PC-3 (cell line): ENCODE measurements at places on chromosomes 4 and X. TPM values are rescaled to one million over a fixed set of nuclear protein-coding genes. Genes with fewer than 3 reads are reported as not detected.

YIPF7 gene
- total RNA-seq, result not detected in 2 replicates

NDNF gene
- 0.04 TPM in 1 of 2 replicates, not detected in the other for total RNA-seq

TMEM131L gene
- 7.7 and 10.3 TPM in 2 replicates for total RNA-seq

HSFX2 gene
- total RNA-seq, result not detected in 2 replicates

FGF2 gene
- 4.0 and 4.1 TPM in 2 replicates for total RNA-seq

REPS2 gene
- total RNA-seq, result 2.6 and 6.3 TPM in 2 replicates

PF4V1 gene
- total RNA-seq, result not detected in 2 replicates

MAGEA10 gene
- total RNA-seq, result not detected in 2 replicates

NWD2 gene
- under 0.01 and 0.06 TPM in 2 replicates for total RNA-seq

CDKL2 gene
- total RNA-seq, result 0.55 and 0.69 TPM in 2 replicates

FAM9A gene
- total RNA-seq, result not detected in 2 replicates

RAP1GDS1 gene
- total RNA-seq, result 19.0 and 31.1 TPM in 2 replicates

SLITRK4 gene
- total RNA-seq, result 2.3 and 3.7 TPM in 2 replicates

CCDC149 gene
- total RNA-seq, result 5.9 and 7.9 TPM in 2 replicates

GAGE2A gene
- total RNA-seq, result not detected in 2 replicates

DNA sequence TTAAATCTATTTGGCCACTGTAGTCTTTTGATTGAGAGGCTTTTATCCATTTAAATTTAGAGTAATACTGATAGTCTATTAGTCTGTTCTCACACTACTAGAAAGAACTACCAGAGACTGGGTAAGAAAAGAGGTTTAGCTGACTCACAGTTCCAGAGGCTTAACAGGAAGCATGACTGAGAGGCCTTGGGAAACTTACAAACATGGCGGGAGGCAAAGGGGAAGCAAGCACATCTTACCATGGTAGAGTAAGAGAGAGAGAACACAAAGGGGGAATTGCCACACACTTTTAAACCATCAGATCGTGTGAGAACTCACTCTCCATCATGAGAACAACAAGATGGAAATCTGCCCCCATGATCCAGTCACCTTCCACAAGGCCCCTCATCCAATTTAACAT is 410.9 kb downstream of the PDGFC start:
- no peak for DNase-seq

GRCh38 chr4:134421734-134422133 is 220.1 kb upstream of the PABPC4L start:
- no peak for DNase-seq

DNA sequence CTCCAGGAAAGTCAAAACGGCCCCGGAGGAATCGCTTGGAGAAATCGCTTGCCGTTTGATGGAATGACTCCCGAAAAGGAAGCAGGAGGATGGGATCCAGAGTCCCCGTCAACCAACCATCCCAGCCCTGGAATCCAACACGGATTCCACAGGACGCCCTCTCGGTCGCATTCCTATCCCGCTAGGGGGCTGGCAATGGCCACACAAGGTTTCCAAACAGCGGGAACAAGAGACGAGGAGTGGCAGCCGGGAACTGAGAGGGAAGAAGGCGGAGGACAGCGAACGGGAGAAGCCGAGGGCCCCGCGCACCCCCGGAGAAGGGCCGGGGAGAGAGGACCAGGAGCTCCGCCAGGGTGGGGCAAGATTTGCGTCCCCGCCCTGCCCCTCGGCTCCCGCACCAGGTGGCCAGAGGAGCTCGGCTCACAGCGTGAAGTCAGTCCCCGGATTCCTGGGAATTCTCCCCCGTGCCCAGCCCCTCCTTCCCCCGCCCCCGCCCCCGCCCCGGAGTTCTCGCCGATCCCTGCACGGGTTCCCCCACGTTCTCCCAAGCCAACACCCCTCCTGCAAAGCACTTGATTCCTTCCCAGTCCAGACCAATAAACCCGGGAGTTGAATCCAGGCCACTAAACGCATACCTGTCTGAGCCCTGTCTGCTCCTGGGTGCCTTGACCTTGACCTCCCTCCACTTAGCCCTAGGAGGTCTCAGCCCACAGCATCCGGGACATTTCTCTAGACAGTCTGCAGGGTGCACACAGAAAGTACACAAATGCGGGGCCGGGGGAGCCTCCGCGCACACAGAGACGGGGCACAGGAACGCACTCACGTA is 1.4 kb downstream of the PDZD4 start:
- no peak for DNase-seq

DNA sequence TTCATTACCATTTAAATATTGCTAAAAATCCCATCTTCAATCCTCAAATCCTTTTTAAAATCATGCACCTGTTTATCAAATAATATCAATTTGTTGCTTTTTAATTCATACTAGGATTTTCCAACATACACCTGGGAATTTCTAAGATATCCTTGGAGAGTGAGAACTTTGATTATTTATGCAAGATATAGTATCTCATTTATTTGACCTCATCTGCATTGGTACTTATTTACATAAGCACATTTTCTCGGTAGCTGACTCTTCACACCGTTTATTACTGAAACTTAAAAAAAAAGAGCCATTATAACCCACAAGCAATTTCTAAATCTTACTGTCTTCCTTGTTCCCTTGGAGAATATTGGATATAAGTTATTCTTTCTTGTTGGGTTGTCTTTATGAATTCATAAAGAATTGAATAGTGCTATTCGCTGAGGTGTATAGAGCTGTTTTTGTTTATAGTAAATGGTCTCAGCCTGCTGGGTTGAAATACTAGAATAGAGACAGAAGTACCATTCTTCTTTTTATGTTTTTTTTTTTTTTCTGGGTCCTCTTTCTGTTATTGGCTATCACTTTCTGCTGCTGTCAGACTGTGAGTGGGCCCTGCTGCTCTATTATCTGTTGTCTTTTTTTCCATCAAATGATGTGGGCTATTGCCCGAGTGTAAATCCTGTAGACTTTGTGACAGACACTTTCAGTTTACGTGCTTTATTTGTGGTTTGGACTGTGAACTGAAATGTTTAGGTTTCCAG is 2.9 kb downstream of the UGT8 start:
- no peak for DNase-seq

- no peak for DNase-seq
Measured at GRCh38 chr4:53014881-53015280, 152.8 kb downstream of the RASL11B start.

- peak; percentile 92 for DNase-seq
Measured at GRCh38 chr4:68447201-68447600, at the start of gene TMPRSS11E. Gene TMPRSS11E (plus strand): TSS chr4:68447463. CDS start chr4:68447513, 50 bp downstream.

- DNase-seq, result no peak
Measured at GRCh38 chr4:109649872-109650271, 53.4 kb downstream of the CASP6 start.

DNA sequence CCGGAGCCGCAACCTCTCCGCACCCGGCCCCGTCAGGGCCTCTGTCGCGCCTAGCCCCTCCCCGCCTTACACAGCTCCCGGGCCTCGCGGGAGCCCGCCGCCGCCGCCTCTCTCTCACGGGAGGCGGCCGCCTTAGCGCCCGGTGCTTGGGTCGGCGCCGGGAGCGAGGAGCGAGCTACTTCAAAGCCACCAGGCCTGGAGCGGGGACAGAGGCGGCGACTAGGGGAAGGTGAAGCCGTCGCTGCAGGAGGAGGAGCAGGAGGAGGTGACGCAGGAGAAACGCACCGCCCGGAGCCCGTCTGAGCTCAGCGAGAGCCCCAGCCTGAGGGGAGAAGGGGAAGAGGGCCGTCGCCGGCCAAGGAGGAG is 250 bp downstream of the USP9X start:
- DNase-seq, result peak; percentile 44

DNA sequence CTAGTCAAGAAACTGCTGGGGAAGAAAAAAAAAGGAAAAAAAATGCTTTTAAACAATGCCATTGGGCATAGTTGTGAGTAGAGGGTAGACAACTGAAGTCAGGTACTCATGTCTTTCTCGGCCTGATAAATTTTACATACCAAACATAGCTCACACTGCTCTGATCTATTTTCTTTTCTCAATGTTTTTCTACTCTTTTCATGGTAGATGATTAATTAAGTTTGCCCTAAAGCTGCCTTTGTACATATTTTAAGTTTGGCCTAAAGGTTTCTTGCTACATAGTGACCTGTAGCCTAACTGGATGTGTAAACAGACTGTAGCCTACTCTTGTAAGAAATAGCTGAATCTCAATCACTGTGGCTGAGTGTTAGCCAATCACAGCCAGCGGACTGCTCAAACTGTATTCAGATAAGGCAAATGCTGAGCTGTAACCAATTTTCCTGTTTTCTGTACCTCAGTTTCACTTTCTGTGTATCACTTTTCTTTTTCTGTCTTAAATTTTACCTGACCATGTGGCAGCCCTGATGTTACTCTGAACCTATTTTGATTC is 121.0 kb downstream of the PCDH10 start:
- DNase-seq, result no peak

DNA sequence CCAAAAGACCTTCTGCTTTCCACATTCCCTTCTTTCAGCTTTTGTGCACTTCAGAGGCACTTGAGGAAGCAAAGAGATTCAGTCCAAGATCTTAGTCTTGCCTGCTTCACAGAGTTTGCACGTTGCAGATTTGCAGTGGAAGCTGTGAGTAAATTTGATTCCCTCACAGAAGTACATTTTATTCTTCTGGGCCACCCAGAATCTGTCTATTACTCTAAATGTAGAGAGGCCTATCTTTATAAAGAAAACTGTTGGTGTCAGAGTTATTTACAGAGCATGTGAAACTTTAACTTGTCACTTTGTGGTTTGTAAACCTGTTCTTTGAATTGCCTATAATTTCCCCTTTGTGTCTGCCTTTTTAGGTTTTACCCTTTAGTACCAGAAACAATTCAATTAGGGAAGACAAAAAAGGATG is 15.5 kb downstream of the SPRY1 start:
- DNase-seq, result peak; percentile 21

- DNase-seq, result no peak
Measured at GRCh38 chr4:4724321-4724720, 135.1 kb upstream of the MSX1 start.

- DNase-seq, result no peak
Measured at GRCh38 chr4:5019274-5019673, at the start of gene CYTL1. Gene CYTL1 (minus strand): TSS chr4:5019458. CDS start chr4:5019445, 13 bp downstream.

DNA sequence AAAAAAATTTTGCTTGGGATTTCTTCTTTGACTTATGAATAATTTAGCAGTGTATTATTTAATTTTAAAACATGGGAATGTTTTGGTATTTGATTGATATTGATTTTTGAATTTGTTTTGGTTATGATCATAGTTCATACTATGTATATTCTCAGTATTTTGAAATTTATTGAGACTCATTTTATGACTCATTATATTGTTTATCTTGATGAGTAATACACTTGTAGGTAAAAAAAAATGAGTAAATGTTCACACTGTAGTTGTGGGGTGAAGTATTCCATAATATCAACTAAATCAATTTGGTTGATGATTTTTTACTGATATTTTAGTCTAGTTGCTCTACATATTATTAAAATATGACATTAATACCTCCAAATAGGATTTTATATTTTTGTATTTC is 1142.2 kb downstream of the ADGRL3 start:
- peak; percentile 53 for DNase-seq

- peak; percentile 74 for DNase-seq
Measured at GRCh38 chrX:9995855-9996339, 28.7 kb downstream of the CLDN34 start.

DNA sequence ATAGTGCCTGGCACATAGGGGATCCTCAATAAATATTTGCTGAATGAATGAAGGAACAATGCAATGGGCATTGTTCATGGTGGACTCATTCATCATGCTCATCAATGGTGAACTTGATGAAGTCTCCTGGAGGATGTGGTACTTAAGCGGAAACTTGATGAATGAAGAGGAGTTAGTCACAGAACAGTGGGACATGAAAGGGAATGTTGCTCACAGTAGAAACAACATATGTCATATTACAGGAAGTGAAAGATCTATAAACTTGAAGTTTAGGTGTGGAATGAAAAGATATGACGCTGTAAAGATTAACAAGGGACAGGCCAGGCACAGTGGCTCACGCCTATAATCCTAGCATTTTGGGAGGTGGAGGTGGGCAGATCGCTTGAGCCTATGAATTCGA is 224.1 kb downstream of the PPP3CA start:
- DNase-seq, result peak; percentile 7

DNA sequence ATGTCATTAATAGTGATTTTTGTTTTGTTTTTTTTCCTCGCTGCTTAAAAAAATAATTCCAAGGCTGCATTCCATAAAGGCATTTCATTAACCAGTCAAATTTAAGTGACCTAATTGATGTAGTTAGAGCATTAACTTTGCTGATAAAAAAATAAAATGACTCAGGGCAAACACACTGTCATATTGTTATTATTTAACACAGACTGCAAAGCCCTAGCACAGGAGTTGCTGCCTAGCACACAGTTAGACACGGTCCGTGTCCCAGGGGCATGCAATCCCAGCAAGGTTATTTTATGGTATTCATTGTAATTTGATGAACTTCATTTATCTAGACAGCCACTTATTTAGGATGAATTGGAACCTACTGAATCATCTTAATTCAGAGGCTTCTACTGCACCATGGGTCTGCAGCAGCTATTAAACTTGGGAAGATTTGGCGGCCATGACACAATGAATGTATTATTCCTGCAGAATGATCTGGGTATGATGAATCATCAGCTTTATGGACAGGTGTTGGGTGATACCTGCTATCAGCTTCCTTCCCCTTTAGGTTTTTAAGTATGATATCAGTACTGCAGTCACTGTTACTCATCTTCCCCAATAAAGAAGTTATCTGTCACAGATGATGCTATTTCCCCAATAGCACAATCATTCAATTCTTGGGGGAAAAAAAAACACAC is 182.7 kb downstream of the PPARGC1A start:
- DNase-seq, result no peak

- no peak for DNase-seq
Measured at GRCh38 chr4:23942471-23942870, 52.6 kb upstream of the PPARGC1A start.

GRCh38 chr4:97845758-97846157 is 297.5 kb downstream of the STPG2 start:
- DNase-seq, result no peak

DNA sequence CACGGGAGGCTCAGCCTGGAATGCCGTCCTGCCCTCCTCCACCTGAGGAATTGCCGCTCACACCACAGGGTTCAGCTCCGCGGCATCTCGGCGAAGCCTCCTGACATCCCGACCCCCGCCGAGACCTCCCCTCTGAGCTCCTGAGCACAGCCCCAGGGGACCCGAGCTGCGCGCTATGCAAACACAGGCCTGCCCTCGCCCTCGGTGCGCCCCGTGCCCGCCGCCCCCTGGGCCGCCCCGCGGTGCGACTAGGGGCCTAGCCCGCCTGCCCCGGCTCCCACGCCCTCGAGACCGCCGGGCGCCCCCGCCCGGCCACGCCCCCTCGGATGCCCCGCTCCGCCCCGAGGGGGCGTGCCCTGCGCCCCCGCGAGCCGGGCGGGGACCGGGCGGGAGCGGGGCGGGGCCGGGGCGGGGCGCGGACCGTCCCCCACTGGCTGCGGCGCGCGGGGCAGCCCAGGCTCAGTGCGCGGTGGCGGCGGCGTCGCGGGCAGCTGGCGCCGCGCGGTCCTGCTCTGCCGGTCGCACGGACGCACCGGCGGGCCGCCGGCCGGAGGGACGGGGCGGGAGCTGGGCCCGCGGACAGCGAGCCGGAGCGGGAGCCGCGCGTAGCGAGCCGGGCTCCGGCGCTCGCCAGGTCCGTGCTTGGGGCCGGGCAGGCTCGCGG is at the start of gene FGFR3:
FGFR3 (plus strand) TSS at position 462 of the 664 bp plus-strand sequence. CDS start 642 bp downstream, outside the sequence.
- peak; percentile 3 for DNase-seq

- no peak for DNase-seq
Measured at GRCh38 chrX:50456712-50457484, 13.7 kb downstream of the DGKK start.

- no peak for DNase-seq
Measured at GRCh38 chr4:30722359-30723200, 2.4 kb downstream of the PCDH7 start.
